Stimulated activated CD8-positive, alpha-beta memory T cell treated with anti-CD3 and anti-CD28 coated beads, Interleukin-7, amount 100 ng/mL, for 1 hour (primary cell): ENCODE measurements at places on chromosomes 5 and 9.

DNA sequence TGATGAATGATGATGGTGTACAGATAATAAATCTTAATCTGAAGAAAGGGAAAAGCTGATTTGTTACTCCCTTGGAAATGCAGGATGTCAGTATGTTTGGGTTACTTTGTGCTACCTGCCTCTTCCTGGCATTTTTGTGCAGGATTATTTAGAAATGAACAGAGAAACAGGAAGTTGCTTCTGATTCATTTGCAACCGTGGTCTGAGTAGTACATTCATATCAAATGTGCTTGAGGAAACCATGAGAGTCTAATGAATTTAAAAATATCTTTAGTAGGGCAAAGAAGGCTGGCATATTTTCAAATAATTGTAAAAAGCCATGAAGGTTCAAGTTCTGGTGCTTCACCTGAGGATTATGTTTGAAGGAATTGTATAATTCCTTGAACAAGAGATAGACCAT is 391.6 kb downstream of the TMEM161B start:
- DNase-seq, result no peak

- no peak for DNase-seq
Observed at GRCh38 chr5:146103594-146103993, 1.8 kb downstream of the PLAC8L1 start.

DNA sequence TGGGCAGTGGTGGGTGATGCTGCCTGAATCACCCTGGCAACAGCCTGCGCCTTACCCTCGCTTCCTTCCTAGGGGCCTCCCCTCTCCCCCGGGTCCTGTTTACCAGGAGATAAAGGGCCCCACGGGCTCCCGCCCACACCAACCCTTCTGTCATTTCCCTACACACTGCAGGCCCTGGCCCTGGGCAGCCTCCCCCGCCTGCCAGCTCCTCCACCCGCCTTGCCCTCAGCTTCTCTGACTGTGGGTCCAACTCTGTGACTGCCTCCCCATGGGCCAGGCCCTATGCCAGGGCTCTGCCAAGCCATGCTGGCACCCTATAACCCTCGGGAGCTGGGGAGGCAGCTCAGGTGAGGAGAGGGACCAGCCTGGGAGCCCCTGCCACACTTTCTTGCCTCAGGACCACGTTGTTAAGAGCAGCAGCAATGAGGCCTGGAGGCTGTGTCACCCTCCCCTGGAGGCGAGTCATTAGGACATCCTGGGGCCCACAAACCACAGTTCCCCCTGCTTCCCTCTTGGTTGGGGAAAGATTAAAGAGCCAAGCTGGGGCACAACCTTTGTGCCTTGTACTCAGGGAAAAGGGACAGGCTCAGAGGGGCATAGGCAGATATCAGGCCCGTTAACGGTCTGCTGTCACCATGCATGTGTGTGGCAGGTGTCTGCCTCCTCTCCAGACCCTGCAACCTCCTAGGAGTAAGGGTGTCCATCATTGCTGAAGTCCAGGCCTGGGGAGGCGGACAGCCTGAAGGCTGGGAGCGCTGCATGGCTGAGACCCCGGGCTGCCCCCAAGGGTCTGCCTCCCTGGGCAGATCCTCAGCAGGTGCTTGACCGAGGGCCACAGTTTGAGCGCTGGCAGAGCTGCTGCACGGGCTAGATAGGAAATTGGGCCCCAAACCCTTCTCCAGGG is 2.8 kb downstream of the MGAT4B start:
- no peak for DNase-seq

GRCh38 chr9:79409182-79409823 is 162.5 kb upstream of the TLE4 start:
- DNase-seq, result no peak

- DNase-seq, result no peak
Observed at GRCh38 chr5:33299621-33300208, 141.1 kb upstream of the TARS1 start.

GRCh38 chr9:37787059-37787458 is 2.2 kb upstream of the EXOSC3 start:
- no peak for DNase-seq

DNA sequence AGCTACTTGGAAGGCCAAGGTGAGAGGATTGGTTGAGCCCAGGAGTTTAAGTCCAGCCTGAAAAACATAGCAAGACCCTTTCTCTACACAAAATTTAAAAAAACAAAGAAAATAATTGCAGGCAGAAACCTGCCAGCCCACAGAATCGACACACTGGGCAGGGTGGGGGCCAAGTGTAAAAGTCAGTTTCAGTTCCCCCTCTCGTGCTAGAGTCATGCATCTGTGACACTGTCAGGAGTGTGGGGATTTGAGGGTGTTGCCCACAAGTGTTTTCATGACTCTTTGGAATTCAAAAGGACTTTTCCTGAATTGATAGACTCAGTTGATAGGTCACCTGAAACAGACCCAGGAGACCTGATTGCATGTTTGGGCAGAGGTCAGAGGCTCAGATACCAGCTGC is 47.6 kb downstream of the PRRC2B start:
- no peak for DNase-seq

DNA sequence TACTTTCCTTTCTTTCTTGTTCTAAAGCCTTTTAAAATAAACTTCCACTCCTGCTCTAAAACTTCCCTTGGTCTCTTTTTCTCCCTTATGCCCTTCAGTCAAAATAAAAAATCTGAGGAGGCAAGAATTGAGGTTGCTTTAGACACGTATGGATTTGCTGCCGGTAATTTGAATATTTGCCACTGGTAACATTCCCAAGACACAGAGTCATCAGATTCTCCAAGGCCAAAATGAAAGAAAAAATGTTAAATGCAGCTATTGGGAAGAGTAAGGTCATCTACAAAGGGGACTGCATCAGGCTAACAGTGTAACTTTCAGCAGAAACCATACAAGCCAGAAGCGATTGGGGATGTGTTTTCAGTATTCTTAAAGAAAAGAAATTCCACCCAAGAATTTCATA is 311.1 kb downstream of the CDH18 start:
- no peak for DNase-seq

- no peak for DNase-seq
Observed at GRCh38 chr5:103166706-103167105, 46.6 kb downstream of the PPIP5K2 start.

DNA sequence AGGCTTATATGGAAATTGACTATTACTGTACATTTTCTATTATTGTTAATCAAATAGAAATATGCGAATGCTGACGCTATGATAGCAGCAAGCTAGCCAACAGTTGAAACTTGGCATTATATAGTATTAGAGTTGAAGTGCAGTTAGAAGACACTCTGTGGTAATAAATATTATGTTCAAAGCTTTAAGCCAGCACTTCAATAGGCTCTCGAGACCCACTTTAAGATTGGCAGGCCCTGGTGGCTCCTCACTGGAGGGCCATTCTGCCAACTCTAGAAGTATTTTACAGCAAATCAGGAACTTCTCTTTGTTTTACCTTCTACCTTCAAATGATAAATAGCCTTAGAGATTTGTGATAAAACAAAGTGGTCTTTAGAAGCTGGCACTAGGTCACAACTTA is 2029.0 kb upstream of the WWC1 start:
- DNase-seq, result no peak

GRCh38 chr9:122350577-122351355 is 20.1 kb upstream of the PTGS1 start:
- peak; percentile 70 for DNase-seq

DNA sequence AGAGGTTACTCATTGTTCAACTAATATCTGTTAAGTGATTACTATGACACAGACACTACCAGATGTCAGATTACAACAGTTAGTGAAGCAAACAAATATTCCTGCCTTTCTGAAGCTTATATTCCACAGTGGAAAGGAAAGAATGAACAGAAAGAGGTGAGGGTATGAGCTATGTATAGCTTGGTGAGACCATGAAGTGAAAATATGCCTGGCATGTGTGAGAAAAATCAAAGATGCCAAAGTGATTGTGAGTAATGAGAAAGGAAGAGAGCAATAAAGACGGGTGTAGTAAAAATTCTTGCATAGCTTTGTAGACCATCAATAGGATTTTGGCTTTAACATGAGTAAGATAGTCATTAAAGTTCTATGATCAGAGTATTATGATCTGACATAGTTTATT is 734.5 kb upstream of the NUDT12 start:
- no peak for DNase-seq

DNA sequence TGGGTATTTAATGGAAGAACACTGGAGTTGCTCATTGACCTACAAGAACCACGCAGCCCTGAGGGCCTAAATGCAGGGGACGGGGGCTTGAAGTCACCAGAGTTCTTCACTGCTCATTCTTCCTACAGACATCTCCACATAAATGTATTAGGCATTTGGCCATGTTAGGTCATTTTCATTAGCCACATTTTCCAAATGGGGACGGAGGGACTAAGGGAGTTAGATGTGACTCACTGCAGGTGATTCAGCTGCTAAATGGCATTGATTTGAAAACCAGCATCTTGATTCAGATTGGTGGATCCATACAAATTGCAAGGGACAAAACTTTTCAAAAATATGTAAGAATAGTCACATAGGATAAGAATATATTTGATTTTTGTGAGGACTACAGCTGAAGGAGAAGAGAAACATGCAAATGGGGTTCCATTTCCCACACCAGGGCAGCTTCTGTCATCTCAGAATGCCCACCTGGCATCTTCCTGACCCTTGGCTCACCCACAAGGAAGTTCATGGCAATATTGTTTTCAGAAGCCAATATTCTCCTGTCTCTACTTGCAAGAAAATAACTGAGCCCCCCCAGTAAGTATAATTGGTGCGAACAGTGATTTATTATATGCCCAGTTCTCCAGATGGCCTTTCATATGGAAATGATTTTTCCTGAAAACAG is 264.8 kb downstream of the DOCK8 start:
- DNase-seq, result no peak

DNA sequence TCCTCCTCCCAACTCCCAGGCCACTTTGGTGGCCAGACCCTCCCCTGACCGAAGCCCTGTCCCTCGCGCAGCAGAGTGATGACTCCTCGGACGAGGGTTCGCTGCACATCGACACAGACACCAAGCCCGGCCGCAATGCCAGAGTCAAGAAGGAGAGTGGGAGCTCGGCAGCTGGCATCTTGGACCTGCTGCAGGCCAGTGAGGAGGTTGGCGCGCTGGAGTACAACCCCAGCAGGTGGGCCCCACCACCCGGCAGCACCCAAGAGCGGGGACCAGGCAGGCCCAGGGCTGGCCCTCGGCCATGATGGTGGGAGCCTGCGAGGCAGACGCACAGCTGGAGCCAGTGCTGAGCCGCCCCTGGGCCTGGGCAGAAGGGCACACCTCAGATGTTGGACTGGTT is 90.6 kb downstream of the PHF2 start:
- no peak for DNase-seq

GRCh38 chr9:113678859-113679256 is 197.3 kb upstream of the ZNF618 start:
- no peak for DNase-seq

- DNase-seq, result no peak
Observed at GRCh38 chr9:72352911-72353388, 12.1 kb downstream of the ZFAND5 start.

DNA sequence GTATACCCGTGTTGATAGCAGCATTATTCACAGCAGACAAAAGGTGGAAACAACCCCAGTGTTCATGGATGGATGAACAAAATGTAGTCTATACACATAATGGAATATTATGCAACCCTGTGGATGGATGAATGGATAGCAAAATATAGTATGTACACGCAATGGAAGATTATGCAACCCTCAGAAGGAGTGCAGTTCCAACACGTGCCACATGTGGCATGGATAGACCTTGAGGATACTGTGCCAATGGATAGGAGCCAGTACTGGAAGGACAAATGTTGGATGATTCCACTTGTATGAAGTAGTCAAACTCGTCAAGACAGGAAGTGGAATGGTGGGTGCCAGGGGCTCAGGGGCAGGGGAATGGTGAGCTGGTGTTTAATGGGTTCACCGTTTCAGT is 44.9 kb downstream of the PLEKHG4B start:
- DNase-seq, result no peak

DNA sequence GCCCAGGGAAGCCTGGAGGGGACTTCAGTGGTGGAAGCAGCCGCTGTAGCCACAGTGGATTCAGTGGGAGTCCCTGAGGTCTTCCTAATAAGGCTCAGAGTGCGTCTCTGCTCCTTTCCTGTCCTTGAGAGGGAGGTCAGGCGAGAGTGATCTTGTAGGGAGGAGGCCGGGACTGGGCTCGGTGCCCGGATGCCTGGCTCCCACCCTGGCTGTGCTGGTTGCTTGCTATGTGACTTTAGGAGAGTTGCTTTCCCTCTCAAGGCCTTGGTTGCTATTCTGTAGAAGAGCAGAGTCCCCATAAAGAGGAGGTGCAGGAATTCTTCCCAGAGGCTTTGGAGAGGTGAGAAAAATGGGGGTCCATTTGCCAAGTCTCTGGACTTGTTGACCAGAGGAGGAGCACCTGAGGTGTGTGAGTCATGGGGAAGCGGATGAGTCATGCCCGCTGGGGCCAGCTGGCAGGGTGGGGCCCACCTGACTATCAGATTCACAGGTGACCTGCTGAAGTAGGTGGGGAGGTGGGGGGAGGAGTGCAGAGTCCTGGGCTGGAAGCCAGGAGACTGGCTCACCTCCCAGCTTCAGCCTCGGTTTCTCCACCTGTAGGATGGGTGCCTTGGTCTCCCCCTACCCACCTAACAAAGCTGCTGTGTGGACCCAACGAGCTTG is 13.8 kb downstream of the GSN start:
- DNase-seq, result no peak

DNA sequence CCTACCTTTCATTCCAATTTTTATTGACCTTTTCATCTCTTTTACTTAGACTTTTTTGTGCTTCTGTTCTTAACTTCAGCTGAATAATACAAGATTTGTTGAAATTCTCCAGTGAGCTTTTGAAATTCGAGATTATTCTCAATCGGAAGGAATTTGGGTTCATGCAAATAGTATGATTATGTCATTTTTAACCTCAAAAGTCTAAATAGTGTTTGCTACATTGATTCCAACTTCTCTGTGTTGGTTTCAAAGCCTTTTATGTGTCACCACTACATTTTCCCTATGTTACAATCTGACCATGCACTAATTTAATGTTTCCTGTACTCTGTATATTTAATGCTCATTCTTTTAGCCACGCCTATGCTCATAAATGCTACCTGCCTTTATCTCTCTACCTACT is 44.1 kb downstream of the VPS13A start:
- no peak for DNase-seq

DNA sequence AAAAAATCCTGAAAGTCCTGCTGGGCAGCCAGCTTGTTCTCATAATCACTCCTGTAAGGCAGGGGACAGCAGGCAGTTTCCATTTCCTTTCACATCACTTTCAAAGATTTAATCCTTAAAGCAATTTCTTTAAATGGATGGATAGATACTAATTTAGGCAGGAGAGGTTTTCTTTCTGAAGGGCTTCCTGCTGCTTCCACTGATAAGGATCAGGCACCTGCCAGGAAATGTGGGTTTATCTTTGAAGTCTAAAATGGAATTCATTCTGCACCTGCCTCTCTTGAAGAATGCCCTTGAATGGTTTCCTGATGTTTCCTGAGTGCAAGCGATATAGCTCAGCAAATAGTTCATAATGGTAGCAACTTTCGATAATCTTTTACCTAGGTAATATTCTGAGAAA is 64.5 kb downstream of the STARD4 start:
- DNase-seq, result no peak

GRCh38 chr5:167759057-167759821 is 532.2 kb upstream of the WWC1 start:
- DNase-seq, result no peak

GRCh38 chr5:177370488-177371119 is 12.9 kb downstream of the RGS14 start:
- DNase-seq, result peak; percentile 30
